ENCODE measurements at places on chromosomes 13 and 19.

DNA sequence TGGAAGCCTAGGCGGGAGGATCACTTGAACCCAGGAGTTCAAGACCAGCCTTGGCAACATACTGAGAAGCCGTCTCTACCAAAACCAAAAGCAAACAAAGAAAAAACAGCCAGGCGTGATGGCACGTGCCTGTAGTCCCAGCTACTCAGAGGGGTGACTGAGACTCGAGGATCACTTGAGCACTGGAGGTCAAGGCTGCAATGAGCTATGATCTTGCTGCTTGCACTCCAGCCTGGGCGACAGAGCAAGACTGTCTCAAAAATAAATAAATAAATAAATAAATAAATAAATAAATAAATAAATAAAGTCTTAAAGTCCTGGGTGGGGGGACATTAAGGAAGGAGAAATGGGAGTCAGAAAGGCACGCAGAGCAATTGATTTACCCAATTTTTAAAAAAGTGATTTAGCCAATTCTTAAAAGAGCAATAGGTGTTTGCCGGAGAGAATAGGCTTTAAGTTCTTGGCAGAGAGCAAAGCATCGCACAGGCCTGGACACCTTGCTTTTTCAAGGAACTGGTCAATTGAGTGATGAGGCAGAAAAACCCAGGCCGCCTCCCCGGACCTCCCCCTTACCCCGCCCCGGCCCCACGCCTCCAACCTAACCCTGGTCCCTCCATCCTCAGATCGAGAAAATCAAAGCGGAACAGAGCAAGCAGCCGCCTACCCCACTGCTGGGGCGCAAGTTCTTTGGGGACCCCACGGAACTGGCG lies 9.5 kb upstream of the SHKBP1 start:
- no peak for DNase-seq

GRCh38 chr13:24670961-24671381 lies 9.2 kb upstream of the ATP12A start:
- no peak for DNase-seq

DNA sequence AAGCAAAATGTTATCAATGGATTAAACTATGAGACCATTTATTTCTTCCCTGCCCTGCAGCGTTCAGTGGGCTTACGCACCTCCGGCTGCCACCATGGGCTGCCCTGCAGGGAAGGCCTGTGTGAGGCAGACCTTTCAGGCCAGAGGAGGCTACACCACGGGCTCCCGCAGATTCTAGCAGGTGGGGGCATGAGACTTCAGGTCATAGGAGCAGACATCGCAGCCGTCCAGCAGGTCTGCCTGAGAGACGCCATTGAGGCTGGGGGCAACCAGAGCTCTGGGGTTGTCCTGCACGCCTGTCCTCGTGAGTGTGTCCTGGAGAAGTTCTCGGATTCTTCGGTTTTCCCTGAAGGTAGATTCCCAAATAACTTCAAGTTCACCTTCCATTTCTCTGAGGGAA lies 9.4 kb upstream of the SLC7A9 start:
- DNase-seq: no peak

DNA sequence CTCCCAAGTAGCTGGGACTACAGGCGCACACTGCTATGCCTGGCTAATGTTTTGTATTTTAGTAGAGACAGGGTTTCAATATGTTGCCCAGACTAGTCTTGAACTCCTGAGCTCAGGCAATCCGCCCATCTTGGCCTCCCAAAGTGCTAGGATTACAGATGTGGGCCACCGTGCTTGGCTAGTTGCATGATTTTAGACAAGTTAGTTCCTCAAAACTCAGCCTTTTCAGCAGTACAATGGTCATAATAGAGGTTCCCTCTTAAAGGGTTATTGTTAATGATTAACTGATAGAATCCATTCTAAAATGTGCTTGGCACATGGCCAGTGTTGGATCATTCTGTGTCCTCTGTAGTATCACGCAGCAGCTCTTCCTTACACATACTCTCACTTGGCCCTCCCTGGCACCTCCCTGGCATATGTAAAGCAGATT lies 19.5 kb upstream of the IFT88 start:
- DNase-seq: no peak

DNA sequence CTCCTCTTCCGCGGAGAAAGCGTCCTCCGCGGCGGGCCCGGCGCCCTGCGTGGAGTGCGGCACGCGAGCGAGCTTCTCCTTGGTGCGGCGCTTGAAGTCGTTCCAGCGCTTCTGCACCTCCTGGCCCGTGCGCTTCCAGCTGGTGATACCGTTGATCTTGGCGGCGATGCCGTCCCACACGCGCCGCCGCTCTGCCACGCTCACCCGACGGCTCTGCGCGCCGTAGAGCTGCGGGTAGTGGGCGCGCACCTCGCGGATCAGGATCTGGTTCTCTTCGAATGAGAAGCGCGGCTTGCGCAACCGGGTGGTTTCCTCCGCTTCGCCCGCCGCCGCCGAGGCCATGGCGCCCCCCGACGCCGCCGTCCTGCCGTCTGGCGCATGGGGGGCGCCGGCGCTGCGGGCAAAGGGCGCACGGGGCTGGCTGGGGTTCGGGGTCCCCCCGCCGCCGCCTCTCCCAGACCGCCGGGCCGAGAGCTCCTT lies 941 bp downstream of the MYPOP start:
- no peak for DNase-seq

DNA sequence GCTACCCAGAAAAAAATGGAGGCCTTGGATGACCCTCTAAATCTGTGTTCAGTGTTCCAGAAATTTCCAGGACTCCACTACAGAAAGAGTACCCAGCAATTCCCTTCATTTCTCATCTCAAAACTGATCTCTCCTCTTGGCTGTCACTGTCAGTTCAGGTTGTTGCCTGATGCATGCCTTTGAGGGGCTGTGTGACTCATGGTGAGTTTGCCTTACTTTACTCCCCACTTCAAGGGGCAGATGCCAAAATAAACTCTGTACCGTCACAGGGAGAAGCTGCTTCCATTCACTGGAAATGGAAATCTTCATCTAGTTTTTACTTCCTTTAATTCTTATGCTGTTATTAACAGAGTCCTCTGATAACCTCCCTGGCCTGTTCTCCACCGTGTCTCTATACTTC lies 1075.0 kb downstream of the DIAPH3 start:
- no peak for DNase-seq

- no peak for DNase-seq
Observed at GRCh38 chr19:45152504-45153338, 8.1 kb downstream of the NKPD1 start.

DNA sequence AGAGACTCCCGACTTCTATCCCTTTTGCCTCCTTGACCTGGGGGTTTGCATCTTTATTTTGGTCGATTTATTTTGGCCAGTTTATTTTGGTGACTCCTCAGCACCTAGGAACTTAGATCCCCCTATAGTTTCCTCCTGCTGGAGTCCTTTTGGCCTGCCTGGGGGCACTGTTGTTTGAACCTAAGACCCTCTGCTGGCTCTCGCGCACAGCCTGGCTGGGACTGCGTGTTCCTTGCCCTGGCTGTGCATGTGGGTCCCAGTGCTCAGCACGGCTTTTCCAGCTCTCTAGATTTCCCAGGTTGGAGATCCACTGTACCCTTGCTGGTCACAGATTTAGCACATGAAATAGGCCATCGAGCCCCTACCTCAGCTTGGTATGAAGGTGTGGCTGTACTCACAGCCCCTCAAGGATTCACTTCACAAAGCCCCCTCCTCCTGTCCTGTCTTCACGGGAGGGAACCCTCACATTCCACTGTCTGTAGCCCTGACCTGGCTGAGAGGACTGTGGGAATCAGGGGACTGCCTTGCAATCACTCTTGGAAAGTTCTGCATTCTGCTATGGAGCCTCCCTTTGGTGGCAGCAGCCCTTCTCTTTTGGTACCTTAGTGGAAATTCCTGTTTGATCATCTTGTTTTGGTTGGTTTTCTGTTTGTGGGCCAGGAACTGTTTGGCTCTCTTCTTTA lies 8.3 kb downstream of the UBAC2 start:
- no peak for DNase-seq

- DNase-seq: no peak
Observed at GRCh38 chr13:21013682-21014038, 47.7 kb downstream of the LATS2 start.

DNA sequence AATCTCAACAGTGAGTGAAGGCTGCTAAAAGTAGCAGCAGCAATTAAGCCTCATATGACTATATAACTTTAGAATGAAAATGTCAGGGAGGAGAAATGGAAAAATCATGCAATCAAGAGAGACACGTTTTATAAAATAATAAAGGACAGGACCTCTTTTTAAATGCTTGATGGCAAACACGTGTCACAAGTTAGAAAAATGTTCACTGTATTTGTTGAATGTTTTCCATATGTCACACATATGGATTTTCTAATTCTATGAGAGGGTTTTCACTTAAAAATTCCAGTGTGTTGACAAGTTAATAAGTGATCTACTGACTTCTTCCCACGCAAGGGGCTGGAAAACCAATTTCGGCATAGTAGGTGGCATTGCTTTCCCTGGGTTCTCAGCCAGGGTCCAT lies 27.7 kb upstream of the KCTD12 start:
- no peak for DNase-seq

DNA sequence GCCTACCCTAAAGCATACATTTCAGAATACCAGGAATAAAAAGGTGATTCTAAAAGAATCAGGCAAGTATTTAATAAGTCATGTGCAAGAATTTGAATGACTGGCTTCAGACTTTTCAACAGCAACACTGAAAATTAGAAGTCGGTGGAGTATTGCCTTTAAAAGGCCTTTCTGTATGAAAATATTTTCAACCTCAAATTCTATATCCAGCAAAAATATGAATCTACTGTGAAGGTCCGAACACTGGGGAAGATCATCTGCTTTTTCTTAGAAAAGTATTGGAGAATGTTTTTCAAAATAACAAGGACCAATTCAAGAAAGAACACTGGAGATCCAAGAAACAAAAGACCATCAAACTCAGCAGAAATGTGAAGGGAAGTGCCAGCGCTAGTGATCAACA lies 459.5 kb upstream of the KLF12 start:
- DNase-seq: no peak

DNA sequence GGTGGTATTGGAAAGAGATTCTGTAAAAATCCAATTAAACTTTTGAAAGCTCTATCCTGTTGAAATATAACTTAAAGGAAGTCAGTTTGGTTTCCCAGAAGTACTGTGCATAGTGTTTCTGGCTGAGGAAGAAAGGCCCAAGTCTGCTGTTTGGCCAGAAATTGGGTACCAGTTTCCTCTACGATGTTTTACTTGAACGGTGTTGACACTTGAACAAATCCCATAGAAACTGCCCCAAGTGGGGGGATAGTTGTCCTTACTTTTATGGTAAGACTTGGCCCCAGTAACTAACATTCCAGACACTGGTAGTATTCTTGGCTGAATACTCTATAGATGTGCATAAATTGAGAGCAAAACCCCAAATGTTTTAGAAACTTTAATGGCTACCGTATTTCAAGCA lies 14.2 kb downstream of the KLF5 start:
- DNase-seq: no peak

DNA sequence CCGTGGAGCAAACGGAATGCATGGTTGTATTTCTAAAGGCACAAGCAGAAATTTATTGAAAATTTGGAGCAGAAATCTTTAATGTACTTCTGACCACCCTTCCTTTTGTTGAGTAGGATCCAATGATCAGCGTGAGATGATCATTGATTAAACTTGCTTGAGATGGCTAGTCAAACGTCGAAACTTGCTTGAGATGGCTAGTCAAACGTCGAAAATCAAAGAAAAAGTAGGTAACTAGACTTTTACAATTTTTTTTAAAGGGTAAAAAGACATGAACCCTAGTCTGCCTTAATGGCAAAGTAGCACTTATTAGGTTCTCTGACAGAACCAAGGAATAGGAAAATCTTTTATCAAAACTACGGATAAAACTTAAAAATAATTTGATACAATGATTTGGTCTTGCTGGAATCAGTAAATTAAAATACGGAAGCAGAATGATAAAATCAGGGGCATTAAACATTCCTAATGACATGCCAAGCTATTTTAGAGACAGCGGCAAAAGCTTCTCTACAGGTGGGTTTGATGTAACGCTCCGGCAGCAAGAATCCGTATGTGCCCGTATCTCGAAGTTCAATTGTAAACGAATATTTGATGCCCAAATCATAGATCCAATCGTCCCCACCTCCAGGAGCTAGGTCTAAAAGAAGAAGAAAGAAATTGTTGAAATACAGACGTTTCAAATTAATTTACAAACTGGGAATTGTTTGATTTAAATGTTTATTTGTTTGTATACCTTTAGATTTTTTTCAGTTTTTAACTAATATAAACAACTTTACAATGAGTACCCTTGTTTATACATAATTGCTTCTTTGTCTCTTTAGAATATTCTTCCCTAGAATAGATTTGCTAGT lies 841 bp upstream of the ZC3H13 start:
- DNase-seq: no peak

- no peak for DNase-seq
Observed at GRCh38 chr13:76634431-76635191, 251.6 kb downstream of the KCTD12 start.

- no peak for DNase-seq
Observed at GRCh38 chr19:399370-399769, 9.6 kb downstream of the C2CD4C start.

DNA sequence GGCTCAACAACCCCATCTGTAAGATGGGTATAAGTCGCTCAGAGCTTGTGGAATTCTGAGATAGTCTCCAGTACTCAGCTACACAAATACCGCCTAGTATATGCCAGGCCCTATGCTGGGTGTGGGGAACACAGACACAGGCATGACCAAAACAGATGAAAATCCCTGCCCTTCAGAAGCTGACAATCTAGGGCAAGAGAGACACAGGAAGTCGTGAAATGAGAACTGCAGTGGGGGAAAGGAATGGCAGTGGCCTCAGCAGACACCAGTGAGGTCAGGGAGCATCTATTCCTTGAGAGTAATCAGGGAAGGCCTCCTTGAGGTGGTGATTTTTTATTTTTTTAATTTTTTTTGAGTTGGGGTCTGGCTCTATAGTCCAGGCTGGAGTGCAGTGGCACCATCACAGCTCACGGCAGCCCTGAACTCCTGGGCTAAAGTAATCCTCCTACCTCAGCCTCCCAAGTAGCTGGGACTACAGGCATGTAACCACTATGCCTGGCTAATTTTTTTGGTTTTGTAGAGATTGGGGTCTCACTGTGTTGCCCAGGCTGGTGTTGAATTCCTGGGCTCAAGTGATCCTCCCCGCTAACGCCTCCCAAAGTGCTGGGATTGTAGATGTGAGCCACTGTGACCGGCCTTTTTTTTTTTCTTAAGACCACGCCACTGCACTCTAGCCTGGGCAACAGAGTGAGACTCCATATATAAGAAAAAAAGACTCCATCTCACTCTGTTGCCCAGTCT lies 3.2 kb downstream of the TMIGD2 start:
- no peak for DNase-seq

- DNase-seq: no peak
Observed at GRCh38 chr13:20109037-20109436, 51.8 kb downstream of the GJA3 start.

DNA sequence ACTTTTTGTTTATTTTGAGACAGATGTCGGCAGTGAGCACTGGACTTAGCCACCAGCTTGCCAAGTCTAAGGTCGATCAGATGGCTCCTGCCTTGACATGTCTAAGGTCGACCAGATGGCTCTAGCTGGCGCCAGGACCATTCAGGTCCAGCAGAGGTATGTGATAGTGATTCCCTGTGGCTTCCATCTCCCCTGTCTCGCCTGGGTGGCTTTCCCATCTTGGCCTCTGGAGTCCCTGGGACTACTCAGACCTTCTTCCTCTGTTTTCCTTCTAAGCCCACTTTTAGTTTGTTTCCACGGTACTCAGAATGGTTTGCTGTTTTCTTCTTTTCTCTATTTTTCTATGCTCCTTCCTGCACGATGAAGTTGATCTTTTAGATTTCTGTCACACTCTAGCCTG lies 1435.7 kb downstream of the UQCRFS1 start:
- no peak for DNase-seq

GRCh38 chr13:100291624-100292023 lies 202.7 kb downstream of the PCCA start:
- DNase-seq: no peak

- no peak for DNase-seq
Observed at GRCh38 chr13:74026753-74027152, 107.5 kb downstream of the KLF12 start.

GRCh38 chr13:66365101-66365500 lies 865.0 kb downstream of the PCDH9 start:
- no peak for DNase-seq

Measured in cerebellar nuclear complex (tissue), 1 donor.